Activated CD4-positive, alpha-beta T cell treated with anti-CD3 and anti-CD28 coated beads, Interleukin-2, amount 10 ng/mL, durations not matched to agents 24 days and 14 days (primary cell): ENCODE measurements at places on chromosomes 16 and 17. TPM values are rescaled to one million over a fixed set of nuclear protein-coding genes. Genes with fewer than 3 reads are reported as not detected.
A peak's percentile ranks its signal among the peaks of the same experiment; 100 is the strongest.

GRCh38 chr16:55389426-55390073, 65.5 kb downstream of the IRX6 start:
- no peak overlapping the region for H3K4me3 ChIP-seq
- H3K36me3 ChIP-seq = no peaks in the 10 kb centered on the region
- no peaks in the 10 kb centered on the region for H3K27me3 ChIP-seq
- DNase-seq = no peak
- no peak overlapping the region for H3K27ac ChIP-seq

GRCh38 chr17:58321571-58322525, 6.7 kb downstream of the TSPOAP1 start:
- no peak overlapping the region for H3K4me3 ChIP-seq
- no peaks in the 10 kb centered on the region for H3K27me3 ChIP-seq
- H3K4me1 ChIP-seq = peaks cover 27% of the 10 kb centered on the region
- peak overlapping the region; percentile 31 for H3K27ac ChIP-seq
- H3K36me3 ChIP-seq = peaks cover 31% of the 10 kb centered on the region

DNA sequence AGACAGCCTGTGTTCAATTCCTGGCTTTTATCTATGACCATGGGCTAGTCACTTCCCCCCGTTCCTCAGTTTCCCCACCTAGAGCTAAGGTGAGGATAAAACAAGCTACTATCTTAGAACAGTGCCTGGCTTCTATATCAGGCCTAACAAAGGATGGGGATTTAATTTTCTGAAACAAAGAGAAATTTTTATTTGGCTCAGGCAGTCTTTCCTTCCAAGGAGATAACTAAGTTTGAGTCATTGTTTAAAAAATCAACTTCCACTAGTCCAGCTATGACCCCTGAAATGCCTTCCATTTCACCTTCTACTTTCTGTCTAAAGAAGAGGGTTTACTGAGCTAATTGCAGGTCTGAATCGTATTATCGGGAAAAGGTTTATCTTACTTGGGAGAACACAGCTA, 99.0 kb downstream of the CMIP start:
- no peaks in the 10 kb centered on the region for H3K27me3 ChIP-seq
- H3K27ac ChIP-seq = no peak overlapping the region
- no peak overlapping the region for H3K4me3 ChIP-seq
- DNase-seq = no peak
- peaks cover 16% of the 10 kb centered on the region for H3K4me1 ChIP-seq
- H3K36me3 ChIP-seq = no peaks in the 10 kb centered on the region

GRCh38 chr16:68793401-68793857, 49.9 kb upstream of the TANGO6 start:
- H3K4me3 ChIP-seq = no peak overlapping the region
- no peaks in the 10 kb centered on the region for H3K36me3 ChIP-seq
- H3K4me1 ChIP-seq = no peaks in the 10 kb centered on the region
- no peak overlapping the region for H3K27ac ChIP-seq

DNA sequence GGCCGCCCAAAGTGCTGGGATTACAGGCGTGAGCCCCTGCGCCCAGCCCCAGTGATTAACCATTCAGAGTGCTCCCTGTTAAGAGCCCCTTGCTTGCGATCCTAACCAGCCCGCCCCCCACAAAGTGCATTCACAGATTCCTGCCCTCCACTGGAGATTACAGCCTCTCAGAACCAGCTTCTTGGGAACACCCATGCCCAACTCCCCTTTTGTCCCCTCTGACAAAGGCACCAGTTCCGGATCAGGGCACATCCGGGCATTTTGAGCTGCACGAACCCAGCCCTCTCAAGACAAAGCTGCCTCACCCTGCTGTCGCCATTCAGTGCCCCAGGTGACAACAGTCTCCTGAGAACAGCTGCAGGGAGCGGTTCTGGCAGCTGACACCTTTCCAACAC, 848 bp upstream of the KRT19 start:
- no peaks in the 10 kb centered on the region for H3K4me1 ChIP-seq
- no peaks in the 10 kb centered on the region for H3K36me3 ChIP-seq
- H3K27ac ChIP-seq = no peak overlapping the region
- H3K27me3 ChIP-seq = peaks cover 65% of the 10 kb centered on the region
- H3K4me3 ChIP-seq = no peak overlapping the region

DNA sequence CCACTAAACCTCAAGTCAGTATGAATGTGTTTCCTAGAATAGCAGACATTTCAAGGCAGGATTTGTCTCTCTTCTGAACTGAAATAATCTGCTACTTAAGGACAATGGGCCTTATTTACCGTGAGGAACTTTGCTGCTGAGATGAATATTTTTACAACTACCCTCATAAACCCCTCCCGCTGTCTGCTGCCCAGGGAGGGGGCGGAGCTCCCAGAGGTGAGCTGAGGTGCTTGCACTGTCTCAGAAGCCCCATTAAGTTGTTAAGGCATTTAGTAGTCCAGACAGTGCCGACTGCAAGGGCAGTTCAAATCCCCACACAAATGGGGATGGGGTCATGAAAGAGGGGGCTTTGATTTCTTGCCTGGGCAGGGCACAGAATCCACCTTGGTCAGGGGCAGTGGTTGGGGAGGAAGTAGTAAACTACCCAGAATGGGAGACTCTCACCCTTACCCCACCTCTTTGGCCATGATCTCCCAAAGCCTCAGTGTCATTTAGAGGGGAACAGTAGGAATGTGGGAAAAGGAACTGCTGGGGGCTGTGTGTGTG, 19.2 kb downstream of the HNF1B start:
- H3K4me3 ChIP-seq = no peak overlapping the region
- no peak overlapping the region for H3K27ac ChIP-seq
- no peak for DNase-seq
- no peaks in the 10 kb centered on the region for H3K4me1 ChIP-seq
- no peaks in the 10 kb centered on the region for H3K36me3 ChIP-seq

GRCh38 chr16:88411951-88412576, 29.3 kb downstream of the ZNF469 start:
- peaks cover 5% of the 10 kb centered on the region for H3K4me1 ChIP-seq
- H3K27me3 ChIP-seq = no peaks in the 10 kb centered on the region

DNA sequence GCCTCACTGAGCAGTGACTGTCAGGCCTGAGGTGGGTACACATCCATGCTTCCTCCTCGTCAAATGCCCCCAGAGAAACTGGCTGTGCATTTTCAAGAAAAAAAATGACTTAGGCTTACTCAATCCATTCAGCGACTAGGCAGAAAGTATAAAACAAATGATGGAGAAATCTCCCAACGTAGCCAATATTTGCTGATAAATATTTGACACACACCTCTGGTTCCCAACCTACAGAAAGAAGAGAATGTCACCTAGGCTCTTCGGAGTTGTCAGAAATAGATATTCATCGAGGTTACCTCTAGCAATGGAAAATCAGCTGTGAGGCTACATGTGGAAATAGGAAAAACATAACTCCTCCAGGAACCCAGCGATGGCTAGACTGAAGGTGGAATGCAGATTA, 12.4 kb upstream of the TOM1L1 start:
- no peak overlapping the region for H3K27ac ChIP-seq
- H3K4me1 ChIP-seq = no peaks in the 10 kb centered on the region
- DNase-seq = no peak

GRCh38 chr17:15493693-15494035, 26.2 kb upstream of the CDRT4 start:
- H3K27ac ChIP-seq = no peak overlapping the region
- H3K4me1 ChIP-seq = peaks cover 9% of the 10 kb centered on the region
- no peak for DNase-seq
- no peak overlapping the region for H3K4me3 ChIP-seq
- peaks cover 7% of the 10 kb centered on the region for H3K36me3 ChIP-seq

- no peak overlapping the region for H3K4me3 ChIP-seq
- H3K4me1 ChIP-seq = no peaks in the 10 kb centered on the region
- H3K27ac ChIP-seq = no peak overlapping the region
- no peaks in the 10 kb centered on the region for H3K36me3 ChIP-seq
These were observed 72.2 kb downstream of the HS3ST3B1 start for GRCh38 chr17:14372905-14373613.

DNA sequence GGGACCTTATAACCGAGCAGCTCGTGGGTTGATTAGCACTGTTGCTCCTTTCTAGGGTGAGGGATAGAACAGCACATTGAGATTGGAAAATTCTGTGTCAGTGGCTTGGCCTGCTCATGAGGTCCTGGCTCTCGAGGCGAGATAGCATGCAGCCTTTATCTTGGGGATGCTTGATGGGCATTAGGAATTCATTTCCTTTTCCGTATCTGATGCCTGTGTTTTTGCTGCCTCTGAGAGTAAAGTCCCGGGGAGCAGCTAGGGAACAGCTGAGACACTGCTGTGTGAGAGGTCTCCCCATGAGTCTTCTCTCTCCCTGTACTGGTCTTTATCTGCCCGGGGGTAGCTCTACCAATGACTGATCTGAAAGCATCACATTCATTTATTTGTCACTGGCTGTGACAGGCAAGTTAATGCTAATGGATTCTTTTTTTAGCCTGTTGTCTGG, 14.5 kb downstream of the MSI2 start:
- H3K27me3 ChIP-seq = no peaks in the 10 kb centered on the region
- no peak overlapping the region for H3K4me3 ChIP-seq
- H3K4me1 ChIP-seq = peaks cover 59% of the 10 kb centered on the region
- DNase-seq = no peak

- H3K4me1 ChIP-seq = peaks cover 26% of the 10 kb centered on the region
- H3K36me3 ChIP-seq = peaks cover 53% of the 10 kb centered on the region
- peak overlapping the region; percentile 43 for H3K4me3 ChIP-seq
- peak overlapping the region; percentile 88 for H3K27ac ChIP-seq
These were observed 8.0 kb upstream of the SLC35B1 start for GRCh38 chr17:49715717-49716279.

- H3K27ac ChIP-seq = no peak overlapping the region
- DNase-seq = no peak
- H3K4me1 ChIP-seq = peaks cover 16% of the 10 kb centered on the region
- no peak overlapping the region for H3K4me3 ChIP-seq
These were observed 27.2 kb upstream of the ITGAX start for GRCh38 chr16:31327646-31328225.

DNA sequence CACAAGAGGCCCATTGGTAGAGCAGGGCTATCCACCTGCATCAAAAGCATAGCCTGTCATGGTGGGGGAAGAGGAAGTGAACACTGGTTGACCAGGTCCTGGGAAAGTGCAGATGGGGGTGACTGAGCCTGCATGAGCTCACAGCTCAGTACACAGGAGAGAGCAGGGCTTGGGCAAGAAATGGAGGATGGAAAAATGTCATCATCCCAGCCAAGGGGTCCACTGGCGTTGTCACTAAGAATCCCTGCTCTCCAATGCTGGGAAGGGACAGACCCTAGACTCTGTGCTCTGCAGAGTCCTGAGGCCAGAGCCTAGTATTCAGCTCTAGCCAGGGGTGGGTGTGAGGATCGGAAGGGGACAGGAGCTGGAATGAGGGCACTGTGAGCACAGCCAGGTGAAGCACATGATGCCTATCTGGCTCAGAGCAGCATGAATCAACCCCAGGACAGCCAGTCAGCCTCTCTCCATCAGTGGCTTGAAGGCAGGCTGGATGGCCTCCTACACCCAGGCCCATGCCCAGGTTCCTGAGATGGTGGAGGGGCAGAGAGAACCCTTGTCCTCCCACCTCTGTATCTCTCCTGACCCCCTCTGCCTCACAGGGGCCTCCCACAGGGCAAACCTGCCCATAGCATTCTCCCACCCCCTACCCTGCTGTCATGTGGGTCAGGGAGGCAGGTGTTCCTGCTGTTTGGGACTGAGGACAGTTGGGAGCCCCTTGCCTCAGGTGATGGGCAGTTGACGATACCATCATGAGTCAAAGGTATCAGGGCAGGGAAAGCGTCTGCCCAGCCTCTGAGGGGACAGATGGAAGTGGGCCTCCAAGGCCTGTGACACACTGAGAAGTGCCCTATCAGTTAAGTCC, 13.8 kb upstream of the CTCF start:
- H3K4me1 ChIP-seq = peaks cover 34% of the 10 kb centered on the region
- no peak for DNase-seq
- H3K27me3 ChIP-seq = no peaks in the 10 kb centered on the region

- H3K27ac ChIP-seq = no peak overlapping the region
- H3K36me3 ChIP-seq = peaks cover 6% of the 10 kb centered on the region
- no peaks in the 10 kb centered on the region for H3K27me3 ChIP-seq
- H3K4me1 ChIP-seq = peaks cover 3% of the 10 kb centered on the region
- H3K4me3 ChIP-seq = no peak overlapping the region
- DNase-seq = no peak
These were observed 26.7 kb downstream of the FTO start for GRCh38 chr16:53730693-53731092.

DNA sequence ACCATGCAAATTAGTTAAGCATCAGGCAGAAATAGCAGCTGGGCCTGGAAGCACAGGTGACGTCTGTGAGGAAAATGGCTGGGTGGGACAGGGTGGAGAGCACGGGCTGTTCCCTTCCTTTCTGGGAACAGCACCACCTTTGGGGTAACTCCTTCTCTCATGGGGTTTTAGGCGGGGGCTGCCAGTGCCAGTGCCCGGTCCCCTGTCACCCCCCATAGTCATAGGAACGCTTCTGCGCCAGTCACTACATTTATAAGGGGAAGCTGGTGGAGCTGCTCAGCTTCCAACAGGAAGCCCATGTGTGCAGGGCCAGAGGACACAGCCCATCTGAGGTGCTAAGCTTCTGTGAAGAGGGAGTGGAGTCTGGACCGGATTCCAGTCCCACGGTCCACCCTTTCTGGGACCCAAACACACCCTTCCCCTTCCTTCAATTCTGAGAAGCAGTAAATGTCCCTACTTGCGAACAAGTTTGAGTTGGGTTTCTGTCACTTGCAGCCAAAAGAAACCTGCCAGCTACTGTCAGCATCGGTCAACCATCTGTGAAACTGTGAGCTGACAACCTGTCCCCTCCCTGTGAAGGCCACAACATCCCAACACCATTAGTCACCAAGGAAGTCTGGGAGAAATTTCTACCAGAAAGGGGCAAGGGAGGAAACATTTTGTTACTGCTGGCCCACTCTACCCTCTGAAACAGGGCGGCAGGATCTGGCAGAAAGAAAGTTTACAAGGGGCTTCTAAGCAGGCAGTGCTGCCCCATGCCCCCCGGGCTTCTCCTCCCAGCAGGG, 86.0 kb upstream of the AMZ2 start:
- H3K27me3 ChIP-seq = no peaks in the 10 kb centered on the region
- H3K27ac ChIP-seq = no peak overlapping the region
- peaks cover 2% of the 10 kb centered on the region for H3K4me1 ChIP-seq
- no peak overlapping the region for H3K4me3 ChIP-seq
- no peaks in the 10 kb centered on the region for H3K36me3 ChIP-seq

Gene KRT33B
- not detected in 2 replicates for total RNA-seq

Gene SLC47A1
- total RNA-seq = not detected in 2 replicates

Gene CD300LG
- total RNA-seq = not detected in 2 replicates

Gene CMTR2
- total RNA-seq = 20.0 and 20.8 TPM in 2 replicates

Gene HSD11B2
- total RNA-seq = 3.5 and 5.2 TPM in 2 replicates

Gene MPP2
- total RNA-seq = 0.83 and 1.3 TPM in 2 replicates

Gene VPS9D1
- 3.6 and 3.9 TPM in 2 replicates for total RNA-seq

Gene SOST
- not detected in 2 replicates for total RNA-seq

Gene CCL17
- total RNA-seq = 0.66 TPM in 1 of 2 replicates, not detected in the other

Gene MPHOSPH6
- 54.1 and 54.8 TPM in 2 replicates for total RNA-seq

Gene SLC5A10
- total RNA-seq = not detected in 2 replicates

Gene CCL23
- total RNA-seq = not detected in 2 replicates

Gene TEX14
- total RNA-seq = 0.07 TPM in 2 replicates

Gene TCAP
- 0.83 and 1.0 TPM in 2 replicates for total RNA-seq

Gene NUDT7
- 4.0 TPM in 2 replicates for total RNA-seq

Gene EPX
- total RNA-seq = not detected in 2 replicates

Gene KSR1
- total RNA-seq = 104 TPM in 2 replicates
